CD4-positive, alpha-beta T cell treated with Interferon alpha-2 for 1 hour (primary cell): ENCODE measurements at places on chromosomes 4 and X.

DNA sequence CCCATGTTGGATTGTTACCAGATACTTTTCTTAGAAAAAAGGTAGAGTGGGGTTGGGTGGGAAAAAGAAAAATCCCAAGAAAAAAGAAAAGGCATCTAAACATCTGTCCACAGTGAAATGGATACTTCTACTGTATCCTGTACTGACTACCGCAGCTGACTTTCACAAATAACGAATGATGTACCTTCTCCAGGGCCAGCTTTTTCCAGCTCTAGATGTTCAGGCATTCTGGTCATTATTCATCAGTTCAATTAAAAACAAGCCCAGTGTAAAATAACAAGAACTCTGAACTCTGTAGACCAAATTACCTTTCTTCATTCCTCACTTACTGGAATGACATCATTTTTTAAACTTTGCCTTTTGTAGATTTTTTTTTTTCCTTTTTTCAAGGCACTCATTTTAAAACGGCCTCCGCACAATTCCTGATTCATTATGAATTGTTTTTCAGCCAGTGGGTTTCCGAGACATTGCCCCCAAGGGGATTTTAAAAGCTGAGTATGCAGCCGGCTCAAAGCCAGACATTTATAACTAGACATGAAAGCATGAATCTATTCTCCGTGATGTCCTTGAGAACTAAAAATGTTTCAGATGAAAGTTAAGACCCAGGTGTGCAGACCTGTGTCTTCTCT lies 113.5 kb downstream of the PRKX start:
- no peak for DNase-seq

GRCh38 chr4:108519911-108520601 lies 100.3 kb upstream of the RPL34 start:
- no peak for DNase-seq

DNA sequence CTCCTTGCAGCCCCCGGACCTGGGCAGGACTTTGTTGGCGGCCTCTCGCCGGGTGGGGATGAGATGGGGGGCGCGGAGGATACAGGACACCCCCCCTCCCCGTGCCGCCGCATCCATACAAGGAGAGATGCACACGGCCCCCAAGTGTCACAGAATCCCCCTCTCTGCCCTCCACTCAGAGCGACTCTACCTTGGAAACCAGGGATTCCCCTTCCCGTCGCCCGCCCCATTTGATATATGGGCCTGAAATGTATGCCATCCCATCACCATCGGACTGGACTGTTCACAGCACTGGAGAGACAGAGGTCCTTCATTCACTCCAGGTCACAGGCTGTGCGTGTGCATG lies 426 bp downstream of the PORCN start:
- DNase-seq, result peak; percentile 28

GRCh38 chrX:106730401-106730800 lies 3.9 kb downstream of the RNF128 start:
- no peak for DNase-seq

- no peak for DNase-seq
Measured at GRCh38 chrX:150088766-150089518, 150.7 kb upstream of the EOLA2 start.

DNA sequence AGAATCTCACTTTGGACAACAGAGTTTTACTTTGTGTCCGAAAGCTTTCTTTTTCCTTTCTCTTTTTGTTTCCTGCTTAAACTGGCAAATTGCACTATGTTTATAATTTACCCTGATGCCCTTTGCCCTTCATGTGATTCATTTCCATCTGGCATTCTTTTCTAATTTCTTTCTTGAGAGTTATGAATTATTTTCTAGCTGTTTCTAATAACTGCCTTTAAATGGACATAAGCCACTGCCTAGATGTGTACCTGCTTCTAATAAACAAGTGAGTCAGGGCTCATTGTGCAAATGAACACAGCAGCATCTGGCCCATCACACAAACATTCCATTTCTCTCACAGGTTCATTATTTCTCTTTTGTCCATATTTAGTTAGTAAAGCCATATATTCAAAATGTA lies 242.3 kb upstream of the GPRIN3 start:
- DNase-seq, result no peak

GRCh38 chrX:148314876-148315275 lies 185.5 kb upstream of the AFF2 start:
- DNase-seq, result no peak

DNA sequence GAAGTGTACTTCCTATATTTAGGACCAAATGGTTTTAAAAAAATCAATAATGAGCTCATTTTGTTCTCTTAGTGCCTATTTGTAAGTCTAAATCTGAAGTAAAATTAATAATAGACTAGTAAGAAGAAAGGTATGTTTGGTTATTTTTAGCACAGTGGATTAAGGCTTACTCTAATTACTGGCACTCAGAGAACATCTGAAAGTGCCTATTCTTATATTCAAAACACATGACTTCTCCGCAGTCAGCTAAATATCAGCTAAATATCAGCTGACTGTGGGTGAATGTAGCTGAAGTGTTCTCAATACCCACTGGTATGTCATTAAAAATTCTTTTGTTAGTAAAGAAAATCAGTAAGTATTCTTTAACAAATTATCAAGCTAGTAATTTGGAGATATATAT lies 6.0 kb downstream of the AP1S2 start:
- no peak for DNase-seq

- DNase-seq, result no peak
Measured at GRCh38 chr4:149120331-149121022, 678.3 kb upstream of the NR3C2 start.

DNA sequence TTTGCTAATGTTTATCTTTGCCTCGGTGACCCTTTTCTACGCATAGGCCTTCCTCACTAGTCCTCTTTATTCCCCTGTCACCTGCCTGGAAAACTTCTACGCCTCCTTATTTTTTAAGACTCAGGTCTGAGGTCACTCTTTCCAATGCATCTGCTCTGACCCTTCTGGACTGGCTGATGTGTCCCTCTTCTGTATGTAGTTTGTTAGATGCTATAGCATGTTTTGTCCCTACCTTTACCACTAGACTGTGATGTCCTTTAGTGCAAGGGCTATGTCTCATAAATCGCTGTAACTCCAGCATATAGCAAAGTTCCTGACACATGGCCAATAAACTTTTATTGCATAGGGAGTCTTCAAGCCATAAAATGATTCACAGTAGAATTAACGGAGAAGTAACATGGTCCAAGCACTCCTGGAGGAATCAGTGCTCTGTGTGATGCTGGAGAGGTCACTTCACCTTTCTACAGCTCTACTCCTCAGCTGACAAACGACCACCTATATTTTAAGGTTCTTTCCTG lies 872.5 kb upstream of the SLIT2 start:
- no peak for DNase-seq

DNA sequence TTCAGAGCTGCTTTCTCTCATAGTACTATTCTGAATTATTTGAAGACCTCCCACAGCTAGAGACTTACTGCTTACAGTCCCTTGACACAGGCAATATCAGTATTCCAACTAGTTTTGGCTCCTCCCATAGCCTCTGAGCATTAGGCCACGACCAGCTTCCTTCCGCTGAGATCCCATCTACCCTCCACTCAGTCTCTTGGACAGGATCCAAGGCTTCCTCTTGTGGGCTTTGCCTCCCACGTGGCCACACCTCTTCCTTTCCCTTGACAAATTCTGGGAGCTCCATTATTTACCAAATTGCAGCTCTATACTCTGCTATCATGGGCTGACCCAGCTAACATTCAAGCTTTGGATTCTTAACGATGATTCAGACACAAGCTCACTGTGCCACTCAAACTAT lies 470.4 kb upstream of the GALNT7 start:
- DNase-seq, result no peak

- no peak for DNase-seq
Measured at GRCh38 chr4:14125375-14126129, 498.0 kb upstream of the BOD1L1 start.

DNA sequence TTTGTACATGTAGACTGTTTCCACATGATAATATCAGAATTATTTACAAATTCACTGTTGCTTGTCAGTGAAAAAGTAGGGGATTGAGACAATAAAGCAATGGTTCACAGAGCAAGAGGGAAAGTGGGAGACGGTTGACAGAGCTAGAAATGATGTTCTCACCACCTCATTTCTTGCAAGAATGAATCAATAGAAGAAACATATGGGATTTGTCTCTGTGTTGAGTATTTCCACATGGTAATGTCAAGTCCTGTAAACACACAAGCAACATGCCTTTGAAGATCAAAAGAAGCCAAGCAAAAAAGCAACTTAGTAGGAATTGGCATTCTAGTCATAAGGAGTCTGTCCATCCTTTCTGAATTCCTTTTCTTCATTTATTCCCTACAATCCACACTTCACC lies 1806.6 kb upstream of the AGA start:
- DNase-seq, result no peak

DNA sequence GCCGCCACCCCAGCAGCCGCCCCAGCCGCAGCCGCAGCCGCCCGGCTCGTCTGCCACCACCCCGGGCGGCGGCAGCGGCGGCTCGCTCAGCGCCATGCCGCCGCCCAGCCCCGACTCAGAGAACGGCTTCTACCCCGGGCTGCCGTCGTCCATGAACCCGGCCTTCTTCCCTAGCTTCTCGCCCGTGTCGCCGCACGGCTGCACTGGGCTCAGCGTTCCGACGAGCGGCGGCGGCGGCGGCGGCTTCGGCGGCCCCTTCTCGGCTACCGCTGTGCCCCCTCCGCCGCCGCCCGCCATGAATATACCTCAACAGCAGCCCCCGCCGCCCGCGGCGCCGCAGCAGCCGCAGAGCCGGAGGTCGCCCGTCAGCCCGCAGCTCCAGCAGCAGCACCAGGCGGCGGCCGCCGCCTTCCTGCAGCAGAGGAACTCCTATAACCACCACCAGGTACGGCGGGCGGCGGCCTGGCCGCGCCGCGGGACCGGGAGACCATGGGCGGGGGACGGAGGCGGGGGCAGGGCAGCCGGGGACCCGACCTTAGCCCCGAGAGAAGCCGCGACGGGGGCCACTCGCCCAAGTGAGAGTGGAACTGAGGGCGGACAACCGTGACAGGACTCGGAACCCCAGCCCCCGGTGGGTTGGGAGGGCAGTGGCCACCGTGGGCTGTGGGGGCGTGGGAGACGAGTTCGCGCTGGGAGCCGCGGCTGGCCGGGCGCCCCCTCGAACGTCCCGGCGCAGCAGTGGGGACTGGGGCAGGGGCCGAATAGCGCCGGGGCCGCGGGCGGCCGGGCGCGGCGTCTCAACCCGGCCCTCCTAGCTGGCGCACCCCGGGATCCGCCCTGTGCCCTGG lies 1.8 kb downstream of the CPEB2 start:
- DNase-seq, result peak; percentile 62

DNA sequence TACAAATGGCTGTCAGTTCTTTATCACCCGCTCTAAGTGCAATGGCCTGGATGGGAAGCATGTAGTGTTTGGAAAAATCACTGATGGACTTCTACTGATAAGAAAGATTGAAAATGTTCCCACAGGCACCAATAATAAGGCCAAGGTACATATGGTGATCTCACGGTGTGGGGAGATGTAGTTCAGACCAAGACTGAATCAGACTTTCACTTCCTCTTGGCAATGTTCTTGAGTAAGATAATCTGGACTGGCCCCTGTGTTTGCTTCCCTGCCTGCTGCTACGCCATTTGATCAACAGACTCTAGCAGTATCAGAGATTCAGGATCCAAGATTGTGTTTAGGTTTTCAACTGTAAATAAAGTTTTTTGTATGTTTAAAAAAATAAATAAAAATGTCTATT lies 682.2 kb upstream of the AMOT start:
- no peak for DNase-seq

- DNase-seq, result no peak
Measured at GRCh38 chr4:83779103-83780052, 243.5 kb downstream of the GPAT3 start.

- no peak for DNase-seq
Measured at GRCh38 chr4:100162027-100162685, 28.1 kb downstream of the DDIT4L start.

GRCh38 chr4:111780965-111781364 lies 364.3 kb upstream of the FAM241A start:
- no peak for DNase-seq

DNA sequence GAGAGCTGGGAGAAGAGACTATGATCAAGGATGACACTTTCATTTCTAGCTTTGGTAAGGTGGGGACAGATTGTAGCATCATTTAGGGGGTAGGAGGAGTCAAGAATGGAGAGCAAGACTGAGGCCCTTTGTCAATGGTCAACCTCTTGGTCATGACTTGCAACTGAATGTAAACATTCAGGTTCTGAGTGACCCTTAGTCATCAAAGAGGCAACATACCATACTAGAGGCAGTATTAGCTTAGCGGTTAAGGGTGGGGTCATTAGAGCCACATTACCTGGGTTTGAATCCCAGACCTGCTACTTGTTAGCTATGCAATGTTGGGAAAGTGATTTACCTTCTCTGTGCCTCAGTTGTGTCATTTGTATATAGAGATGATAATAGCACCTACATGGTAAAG lies 76.5 kb downstream of the MED28 start:
- DNase-seq, result no peak

DNA sequence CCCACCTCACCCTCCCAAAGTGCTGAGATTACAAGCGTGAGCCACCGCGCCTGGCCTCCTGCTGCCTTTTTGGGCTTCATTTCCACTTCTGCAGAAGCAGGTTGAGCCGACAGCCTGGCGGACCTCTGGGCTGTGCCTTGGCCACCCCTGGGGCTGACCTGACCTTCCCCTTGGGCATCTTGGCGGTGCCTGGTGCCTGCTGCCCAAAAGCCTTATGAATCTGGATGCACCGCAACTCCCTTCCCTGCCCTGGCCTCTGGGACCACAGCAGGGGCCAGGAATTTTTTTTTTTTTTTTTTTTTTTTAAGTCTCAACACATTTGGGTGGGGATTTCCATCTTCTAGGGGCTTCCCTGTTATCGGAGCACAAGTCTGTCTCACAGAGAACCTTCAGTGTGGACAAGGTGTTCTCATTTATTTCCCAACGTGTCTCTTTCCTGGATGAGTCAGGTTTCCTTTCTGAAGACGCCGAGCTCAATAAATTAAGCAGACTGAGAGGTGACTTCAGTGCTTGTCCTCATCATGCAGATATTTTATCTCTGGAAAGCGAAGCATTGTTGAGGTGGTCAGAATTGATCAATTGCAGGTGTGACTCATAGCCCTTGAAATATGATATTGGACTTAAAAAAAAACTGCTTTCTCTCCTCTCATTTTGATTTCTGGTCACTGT lies 79.7 kb downstream of the SHROOM2 start:
- DNase-seq, result no peak

DNA sequence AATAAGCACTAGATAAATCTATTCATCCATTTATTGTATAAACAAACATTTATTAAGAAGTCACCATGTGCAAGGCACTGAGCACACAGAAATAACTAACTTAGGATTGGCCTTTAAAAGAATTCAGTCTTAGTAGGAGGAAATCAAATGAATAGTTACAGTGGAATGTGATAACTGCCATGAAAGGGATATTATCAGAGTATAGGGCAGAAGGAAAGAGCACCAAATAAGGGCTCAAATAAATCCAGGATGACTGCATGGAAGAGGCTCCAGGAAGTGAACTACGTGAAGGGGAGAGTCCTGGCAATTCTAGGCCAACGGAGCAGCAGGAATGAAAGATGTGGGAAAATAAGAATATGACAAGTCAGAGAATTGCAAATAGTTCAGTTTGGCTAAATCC lies 406.0 kb downstream of the INPP4B start:
- DNase-seq, result no peak
